NCI-H2107 (cell line): ENCODE measurements at places on chromosomes 16 and 17.

GRCh38 chr16:27254262-27254811 is 14.2 kb downstream of the NSMCE1 start:
- no peak for DNase-seq

DNA sequence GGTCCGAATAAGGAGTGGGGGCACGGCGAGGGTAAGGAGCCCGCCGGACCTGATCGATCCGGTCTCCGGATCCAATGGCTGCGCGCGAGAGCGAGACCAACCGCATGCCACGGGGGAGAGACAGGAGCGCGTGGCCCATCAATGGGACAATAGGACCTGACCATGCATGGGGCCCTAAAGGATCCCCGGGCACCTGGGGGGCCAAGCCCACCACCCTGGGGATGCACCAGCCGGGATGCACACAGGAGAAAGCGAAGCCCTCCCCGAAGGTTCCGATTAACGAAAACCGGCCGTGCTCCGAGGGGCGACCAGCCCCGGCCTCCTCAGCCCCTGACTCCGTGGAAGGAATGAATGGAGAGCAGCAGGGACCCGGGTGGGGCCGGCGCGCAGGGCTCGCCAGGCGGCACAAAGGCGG is 525 bp downstream of the JPT1 start:
- DNase-seq: peak; percentile 17

- DNase-seq: no peak
Observed at GRCh38 chr16:88472637-88473205, 19.6 kb downstream of the ZFPM1 start.

- DNase-seq: no peak
Observed at GRCh38 chr16:88064011-88064888, 113.0 kb downstream of the BANP start.

- DNase-seq: no peak
Observed at GRCh38 chr17:45451131-45451530, 18.5 kb upstream of the ARHGAP27 start.

GRCh38 chr16:24700549-24701392 is 28.7 kb upstream of the TNRC6A start:
- DNase-seq: no peak

DNA sequence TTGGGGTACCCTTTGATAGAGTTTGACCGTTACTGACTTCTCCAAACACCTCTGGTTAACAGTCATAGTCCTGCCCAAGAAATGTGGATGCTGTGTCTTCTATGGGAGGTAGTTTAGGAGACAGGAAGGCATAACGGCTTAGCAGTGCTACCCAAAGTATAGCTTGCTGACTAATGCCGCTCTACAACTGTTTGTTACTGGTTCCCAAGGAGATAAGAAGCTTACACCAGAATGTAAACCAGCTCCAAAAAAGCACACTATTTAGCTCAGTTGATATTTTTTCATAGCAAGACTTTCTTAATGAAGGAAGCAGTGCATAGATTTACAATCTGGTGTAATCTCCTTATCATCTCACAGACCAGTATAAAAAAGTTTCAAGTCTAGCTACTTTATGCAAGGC is 95.7 kb downstream of the HS3ST3B1 start:
- DNase-seq: no peak

GRCh38 chr16:58464047-58464915 is 35.7 kb upstream of the NDRG4 start:
- no peak for DNase-seq

DNA sequence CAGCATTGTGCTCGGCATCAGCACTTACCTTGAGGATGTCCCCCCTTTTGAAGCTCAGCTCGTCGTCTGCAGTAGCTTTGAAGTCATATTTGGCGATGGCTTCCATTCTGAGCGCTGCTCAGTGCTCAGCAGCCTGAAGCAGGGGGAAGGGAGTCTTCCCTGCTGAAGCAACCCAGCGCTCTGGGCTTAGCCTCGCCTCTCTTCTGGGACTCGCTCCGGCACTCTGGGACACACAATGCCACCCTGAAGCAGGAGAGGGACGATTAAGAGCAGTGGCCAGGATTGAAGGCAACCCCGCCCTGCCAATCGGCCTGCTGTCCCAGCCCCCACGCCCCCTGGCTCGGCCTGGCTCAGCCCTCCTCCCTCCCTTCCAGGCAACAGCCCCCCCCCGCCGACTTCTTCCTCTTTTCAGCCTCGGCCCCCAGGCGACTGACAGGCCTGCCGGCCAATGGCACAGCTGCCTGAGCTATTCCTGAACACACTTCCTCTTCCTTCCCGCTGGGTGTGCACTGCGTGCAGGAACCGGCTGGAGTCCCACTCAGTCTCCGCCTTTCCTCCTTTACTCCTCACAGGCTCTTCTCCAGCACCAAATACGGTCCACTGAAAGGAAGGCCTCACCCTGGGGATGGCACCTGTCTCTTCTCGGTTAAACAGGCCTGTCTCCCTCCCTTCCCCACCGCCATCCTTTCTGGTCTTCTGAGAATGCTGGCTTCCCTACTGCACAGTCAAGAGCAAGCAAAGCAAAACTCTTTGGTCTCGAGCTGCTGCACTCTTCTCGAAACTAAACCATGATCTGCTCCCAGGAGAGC is 11.8 kb downstream of the GRB2 start:
- peak; percentile 84 for DNase-seq

- DNase-seq: no peak
Observed at GRCh38 chr16:62701426-62701825, 665.2 kb upstream of the CDH8 start.

DNA sequence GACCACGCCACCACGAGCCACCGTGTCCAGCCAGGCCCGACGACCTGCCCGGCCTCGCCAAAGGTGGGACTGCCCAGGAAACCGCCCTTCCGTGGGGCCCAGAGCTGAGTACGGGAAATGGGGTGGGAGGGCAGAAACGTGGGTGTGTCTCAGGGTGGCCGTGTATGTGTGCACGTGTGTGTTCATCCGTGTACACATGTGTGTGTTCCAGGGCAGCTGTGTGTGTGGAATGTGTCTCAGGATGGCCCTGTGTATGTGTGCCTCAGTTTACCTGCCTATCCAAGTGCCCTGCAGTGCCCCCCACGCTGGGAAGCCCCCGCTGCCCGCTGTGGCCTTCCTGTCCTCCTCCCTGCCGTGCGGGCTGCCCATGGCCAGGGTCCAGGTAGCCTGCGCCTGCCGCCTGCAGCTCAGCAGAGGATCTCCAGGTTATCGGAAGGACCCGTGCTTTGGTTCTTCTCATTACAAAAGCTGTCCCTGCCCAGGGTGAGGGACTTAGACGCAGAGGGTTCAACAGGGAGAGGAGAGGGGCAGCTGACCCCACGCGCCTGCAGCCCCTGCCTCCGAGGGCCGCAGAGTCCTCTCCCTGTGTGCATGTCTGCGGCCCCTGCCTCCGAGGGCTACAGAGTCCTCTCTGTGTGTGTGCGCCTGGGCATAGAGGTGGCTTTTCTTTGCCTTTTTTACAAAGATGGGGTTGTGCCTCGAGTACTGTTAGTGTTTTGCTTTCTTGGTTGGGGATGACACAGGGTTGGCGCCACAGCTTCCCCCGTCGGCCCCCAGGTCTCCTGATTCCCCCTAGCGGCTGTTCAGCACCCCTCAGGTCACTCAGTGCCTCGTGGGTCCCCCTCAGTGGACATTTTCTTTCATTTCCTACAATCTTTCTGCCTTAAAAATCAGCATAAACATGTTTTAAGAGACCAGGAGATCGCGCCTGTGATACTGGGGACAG is 23.6 kb downstream of the ZNF469 start:
- DNase-seq: no peak

GRCh38 chr17:19313746-19314651 is 48.5 kb downstream of the B9D1 start:
- DNase-seq: no peak

- no peak for DNase-seq
Observed at GRCh38 chr16:79847101-79847500, 246.6 kb upstream of the MAF start.

GRCh38 chr17:54979657-54980056 is 11.1 kb downstream of the STXBP4 start:
- DNase-seq: no peak

DNA sequence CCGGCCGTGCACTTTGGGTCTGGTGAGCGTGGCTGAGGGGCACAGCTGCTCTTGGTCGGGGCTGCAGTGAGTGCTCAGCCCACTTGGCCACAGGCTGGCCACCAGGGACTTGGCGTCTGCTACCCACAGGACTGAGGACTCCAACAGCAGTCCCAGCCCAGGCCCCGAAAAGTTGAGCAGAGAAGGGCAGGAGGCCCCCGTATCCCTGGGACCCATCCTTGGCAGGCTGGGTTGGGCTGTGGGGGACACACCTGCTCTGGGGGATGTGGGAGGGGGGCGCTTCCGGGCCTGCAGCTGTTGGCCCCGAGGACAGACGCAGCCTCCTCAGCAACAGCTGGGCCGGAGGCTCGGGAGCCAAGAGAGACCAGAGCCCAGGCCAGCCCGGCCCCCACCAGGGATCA is 19.4 kb upstream of the SSTR5 start:
- DNase-seq: no peak
